ENCODE measurements at places on chromosomes 5 and 9.
A peak's percentile ranks its signal among the peaks of the same experiment; 100 is the strongest.

GRCh38 chr5:135635451-135635850 is 56.7 kb upstream of the CXCL14 start:
- DNase-seq: no peak

GRCh38 chr9:134442486-134443173 is 116.4 kb downstream of the RXRA start:
- DNase-seq: no peak

- no peak for DNase-seq
These were observed 12.4 kb upstream of the PAIP1 start for GRCh38 chr5:43569236-43569746.

GRCh38 chr9:122949696-122950095 is 8.9 kb downstream of the RABGAP1 start:
- no peak for DNase-seq

GRCh38 chr5:40916226-40916625 is 6.9 kb downstream of the C7 start:
- DNase-seq: no peak

DNA sequence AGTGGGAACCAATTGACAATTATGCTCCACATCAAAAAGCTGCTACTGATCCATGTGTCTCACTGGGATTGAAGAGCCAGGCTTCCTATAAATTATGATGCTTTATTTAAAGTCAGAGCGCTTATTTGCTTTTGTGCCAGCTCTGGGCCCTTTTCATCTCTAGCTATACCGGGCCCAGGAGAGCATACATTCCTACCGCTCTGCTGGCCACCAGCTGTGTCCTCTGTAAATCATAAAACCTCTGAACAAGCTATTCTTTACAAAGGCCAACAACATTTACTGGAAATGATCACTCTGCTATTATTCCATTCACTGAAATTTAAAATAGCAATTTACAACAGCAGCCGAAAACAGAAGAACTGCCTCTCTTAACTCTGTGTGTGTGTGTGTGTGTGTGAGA is 86.6 kb downstream of the ZNF608 start:
- no peak for DNase-seq

DNA sequence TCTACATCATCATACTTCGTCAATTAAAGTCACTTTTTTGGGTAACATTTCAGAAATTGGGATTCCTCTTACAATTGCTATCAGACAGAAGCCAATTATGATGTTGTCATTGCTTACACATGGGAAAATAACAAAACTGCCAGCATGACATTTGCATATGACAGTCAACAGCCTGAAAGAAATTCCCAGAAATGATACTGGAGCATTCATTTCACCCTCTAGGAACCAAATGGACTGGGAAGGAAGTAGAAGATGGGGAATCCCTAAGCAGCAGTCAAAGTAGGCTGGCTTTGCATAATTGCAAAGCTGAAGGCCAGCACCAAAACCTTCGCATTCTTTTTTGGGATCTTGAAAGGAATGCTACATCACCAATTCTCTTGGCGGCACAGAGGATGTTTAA is 10.7 kb downstream of the HMGCS1 start:
- no peak for DNase-seq

GRCh38 chr9:74742792-74743730 is 144.7 kb downstream of the TRPM6 start:
- DNase-seq: no peak

- no peak for DNase-seq
These were observed 24.2 kb upstream of the ZNF618 start for GRCh38 chr9:113851873-113852272.

DNA sequence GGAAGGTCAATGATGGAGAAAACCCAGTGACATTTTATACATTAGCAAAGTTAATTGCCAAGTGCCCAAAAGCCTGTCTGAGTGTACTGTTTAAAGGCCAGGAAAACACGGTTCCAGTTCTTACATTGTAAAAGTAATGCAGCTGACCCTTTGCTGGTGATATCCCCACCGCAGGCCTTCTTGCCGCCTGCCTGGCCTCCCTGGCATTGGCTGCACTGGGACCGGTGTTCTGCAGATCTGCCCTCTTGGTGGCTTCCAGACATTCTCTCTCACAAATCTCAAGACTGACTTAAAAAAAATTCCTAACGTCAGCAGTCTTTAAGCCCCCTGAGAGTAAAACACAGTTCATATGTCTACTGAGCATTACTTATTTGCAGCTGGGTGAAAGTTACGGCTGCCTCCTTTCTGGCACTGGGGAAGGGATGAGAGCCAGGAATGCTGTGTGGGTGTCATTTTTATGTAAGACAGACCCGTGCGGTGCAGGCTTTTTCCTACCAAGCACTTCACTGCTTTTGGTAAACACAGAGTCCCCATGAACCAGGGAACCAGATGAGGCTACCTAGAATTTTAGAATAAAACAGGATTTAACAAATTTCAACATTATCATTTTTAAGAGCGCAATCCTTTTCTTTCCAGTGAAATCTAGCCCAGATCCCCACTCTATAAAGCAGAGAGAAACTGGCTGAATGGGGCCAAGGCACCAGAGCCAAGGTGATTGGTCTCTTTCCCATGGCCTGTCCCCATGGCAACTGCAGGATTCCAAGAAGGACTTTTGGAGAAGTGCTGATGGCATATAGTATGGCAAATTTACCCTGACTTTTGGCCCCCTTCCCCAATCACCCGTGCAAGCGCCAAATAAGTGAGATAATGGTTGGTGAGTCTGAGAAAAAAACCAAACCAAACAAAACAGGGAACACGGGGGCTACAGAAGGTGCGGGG is 80.8 kb downstream of the LMNB1 start:
- DNase-seq: no peak

GRCh38 chr5:171750311-171750788 is 35.3 kb upstream of the SMIM23 start:
- no peak for DNase-seq

DNA sequence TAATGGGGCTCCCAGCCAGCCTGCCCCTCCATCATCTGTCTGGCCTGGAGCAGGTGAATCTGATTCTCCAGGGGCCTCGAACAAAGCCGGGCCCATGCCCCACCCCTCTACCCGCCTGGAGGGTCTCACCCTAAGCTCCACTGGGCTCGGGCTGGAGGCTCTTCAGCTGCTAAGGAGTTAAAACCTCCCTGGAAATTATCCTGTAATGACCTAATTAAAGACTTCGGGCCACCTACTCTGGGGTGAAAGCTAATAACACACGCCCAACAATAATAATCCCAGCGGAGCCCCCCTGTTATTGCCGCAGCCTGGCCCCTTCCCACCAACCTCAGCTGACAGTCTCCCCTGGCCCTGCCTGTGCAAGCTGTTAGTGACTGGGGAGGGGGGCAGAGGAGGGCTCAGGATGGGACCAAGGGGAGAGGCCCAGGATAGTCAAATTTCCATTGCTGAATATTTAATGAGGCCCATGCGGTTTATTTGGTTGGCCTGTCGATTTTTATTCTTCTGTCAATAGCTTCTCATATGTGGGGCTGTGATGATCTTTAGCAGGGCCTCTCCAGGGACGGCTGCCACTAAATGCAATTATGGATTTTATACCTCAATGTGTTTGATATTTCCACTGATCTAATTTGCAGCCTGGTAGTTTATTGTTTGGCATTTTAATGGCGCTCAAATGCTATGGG is 25.7 kb downstream of the LMX1B start:
- DNase-seq: no peak

DNA sequence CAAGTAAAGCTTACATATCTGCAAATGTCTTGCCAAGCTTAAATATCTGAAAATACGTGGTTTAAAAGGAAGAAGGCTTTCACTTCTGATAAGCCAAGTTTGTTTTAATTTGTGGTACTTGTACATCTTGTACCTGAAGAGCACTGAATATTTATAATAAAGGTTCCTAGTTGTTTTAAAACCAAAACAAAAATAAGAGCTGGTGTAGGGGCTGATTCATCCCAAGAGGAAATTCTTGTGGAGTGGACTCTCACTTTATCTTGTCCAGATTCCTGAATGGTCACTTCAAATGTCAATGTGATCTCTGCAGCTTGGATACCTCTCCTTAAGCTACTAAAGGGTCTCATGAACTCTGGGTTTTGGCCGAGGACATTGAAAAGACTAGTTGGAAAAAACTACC is 29.5 kb downstream of the MAMDC2 start:
- no peak for DNase-seq

- no peak for DNase-seq
These were observed 7.4 kb downstream of the NFIL3 start for GRCh38 chr9:91416096-91416712.

DNA sequence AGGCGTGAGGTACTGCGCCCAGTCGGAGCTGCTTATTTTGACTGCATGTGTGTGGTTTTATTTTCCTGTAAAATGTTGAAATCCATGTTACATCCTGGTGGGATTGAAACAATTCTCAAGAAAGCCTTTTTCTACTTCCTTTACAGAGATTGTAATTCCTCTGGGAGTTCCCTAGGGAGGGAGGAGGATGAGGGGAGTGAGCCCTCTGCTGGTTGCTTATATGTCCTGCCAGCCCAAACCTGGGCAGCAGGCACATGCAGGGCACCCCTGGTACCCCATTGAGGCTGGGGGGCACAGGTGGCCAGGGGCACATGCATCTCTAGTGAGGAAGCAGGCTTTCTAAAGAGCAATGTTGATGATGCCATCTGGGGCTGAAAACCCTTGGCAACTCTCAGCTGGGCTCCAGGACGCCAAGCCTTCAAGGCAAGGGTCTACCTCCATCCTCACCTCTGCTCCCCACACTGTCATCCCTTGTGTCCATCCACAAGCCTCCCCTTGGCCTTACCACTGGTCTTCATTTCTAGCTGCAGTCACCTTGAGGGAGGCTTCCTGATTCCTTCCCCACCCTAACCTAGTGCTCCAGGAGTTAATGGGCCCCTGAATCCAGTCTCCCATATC is 84.7 kb upstream of the TNFSF8 start:
- DNase-seq: no peak

- no peak for DNase-seq
These were observed 224.1 kb upstream of the RIOK2 start for GRCh38 chr5:97406946-97407676.

- no peak for DNase-seq
These were observed 2.7 kb downstream of the RGMB start for GRCh38 chr5:98776066-98776705.

DNA sequence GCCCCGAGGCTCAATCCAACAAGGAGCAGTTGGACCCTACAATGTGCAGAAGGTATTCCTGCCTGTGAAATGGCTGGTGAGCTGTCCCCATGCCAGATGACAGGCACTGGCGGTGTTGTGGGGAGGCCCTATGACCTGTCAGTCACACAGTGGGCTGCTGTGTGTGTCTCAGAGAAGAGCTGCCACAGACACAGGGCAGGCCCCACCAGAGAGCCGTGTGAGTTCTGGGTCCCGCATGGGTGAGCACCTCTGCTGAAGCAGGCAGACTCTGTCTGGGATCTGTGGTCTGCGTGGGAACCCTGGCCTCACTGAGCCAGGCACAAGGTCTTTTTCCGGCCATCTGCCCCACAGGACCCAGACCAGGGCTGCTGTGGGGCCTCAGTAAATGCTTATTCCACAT is 37.3 kb upstream of the PITX1 start:
- DNase-seq: no peak

DNA sequence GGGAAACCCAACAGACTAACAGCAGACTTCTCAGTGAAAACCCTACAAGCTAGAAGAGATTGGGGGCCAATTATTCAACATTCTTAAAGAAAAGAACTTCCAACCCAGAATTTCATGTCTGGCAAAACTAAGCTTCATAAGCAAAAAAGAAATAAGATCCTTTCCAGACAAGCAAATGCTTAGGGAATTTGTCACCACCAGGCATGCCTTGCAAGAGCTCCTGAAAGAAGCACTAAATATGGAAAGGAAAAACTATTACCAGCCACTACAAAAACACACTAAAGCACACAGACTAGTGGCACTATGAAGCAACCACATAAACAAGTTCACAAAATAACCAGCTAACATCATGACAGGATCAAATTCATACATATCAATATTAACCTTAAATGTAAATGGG is 131.1 kb downstream of the OR2K2 start:
- DNase-seq: no peak

- no peak for DNase-seq
These were observed 113.2 kb downstream of the JAKMIP2 start for GRCh38 chr5:147669169-147669869.

DNA sequence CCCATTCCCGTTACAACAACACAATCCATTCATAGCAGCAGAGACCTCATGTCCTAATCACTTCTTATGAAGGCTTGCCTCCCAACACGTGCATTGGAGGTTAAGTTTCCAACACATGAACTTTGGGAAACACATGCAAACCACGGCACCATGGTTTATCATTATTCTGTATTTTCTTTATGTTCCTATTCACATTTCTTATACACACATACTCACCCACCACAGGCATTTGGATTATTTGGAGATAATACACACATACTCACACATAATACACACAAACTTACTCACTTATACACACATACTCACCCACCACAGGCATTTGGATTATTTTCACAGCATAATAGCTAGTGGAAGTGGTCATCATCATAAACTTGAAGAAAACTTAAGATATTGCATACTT is 75.6 kb downstream of the C7 start:
- DNase-seq: no peak

GRCh38 chr9:134475011-134475790 is 148.9 kb downstream of the RXRA start:
- DNase-seq: peak; percentile 35

GRCh38 chr5:125054146-125054545 is 307.7 kb upstream of the ZNF608 start:
- DNase-seq: no peak

- DNase-seq: no peak
These were observed 1.1 kb upstream of the LCNL1 start for GRCh38 chr9:136981588-136982231.

DNA sequence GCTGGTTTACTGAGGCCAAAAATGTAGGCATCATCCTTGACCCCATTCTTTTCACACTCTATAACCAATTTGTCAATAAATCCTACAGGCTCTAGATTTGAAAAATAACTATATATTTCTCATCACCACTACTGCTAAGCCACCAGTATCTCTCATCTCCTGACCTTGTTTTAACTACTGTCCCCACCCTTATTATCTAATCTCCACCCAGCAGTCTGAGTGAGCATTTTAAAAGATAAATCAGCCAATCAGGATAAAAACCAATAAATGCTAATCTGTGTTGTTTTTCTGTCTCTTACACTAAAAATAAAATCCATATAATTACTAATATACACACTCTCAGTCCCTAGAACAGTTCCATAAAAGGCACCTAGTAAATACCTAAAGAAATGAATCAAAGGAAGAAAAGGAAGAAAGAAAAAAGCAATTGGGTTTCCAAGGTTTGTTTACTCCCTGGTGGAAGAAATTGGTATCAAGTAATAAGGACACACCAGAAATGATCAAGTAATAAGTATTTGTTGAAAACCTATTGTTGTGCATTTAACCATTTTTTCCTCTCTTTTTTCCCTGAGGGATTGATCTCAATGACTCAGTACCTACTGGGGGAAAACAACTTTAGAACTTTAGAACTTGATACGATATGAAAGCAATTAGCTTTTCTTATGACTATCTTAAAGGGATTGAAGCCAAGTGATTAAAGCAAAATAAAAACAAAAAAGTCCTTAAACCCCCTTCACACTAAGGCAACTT is 19.3 kb downstream of the MRPS27 start:
- no peak for DNase-seq

Measured in memory B cell (primary cell).